Activated CD8-positive, alpha-beta memory T cell treated with anti-CD3 and anti-CD28 coated beads, Interleukin-2, amount 50 U/mL, for 48 hours (primary cell): ENCODE measurements at places on chromosomes 5 and 9.

- no peak for DNase-seq
Observed at GRCh38 chr5:171895081-171895480, 109.5 kb downstream of the SMIM23 start.

- no peak for DNase-seq
Observed at GRCh38 chr9:13140843-13141592, 138.5 kb downstream of the MPDZ start.

DNA sequence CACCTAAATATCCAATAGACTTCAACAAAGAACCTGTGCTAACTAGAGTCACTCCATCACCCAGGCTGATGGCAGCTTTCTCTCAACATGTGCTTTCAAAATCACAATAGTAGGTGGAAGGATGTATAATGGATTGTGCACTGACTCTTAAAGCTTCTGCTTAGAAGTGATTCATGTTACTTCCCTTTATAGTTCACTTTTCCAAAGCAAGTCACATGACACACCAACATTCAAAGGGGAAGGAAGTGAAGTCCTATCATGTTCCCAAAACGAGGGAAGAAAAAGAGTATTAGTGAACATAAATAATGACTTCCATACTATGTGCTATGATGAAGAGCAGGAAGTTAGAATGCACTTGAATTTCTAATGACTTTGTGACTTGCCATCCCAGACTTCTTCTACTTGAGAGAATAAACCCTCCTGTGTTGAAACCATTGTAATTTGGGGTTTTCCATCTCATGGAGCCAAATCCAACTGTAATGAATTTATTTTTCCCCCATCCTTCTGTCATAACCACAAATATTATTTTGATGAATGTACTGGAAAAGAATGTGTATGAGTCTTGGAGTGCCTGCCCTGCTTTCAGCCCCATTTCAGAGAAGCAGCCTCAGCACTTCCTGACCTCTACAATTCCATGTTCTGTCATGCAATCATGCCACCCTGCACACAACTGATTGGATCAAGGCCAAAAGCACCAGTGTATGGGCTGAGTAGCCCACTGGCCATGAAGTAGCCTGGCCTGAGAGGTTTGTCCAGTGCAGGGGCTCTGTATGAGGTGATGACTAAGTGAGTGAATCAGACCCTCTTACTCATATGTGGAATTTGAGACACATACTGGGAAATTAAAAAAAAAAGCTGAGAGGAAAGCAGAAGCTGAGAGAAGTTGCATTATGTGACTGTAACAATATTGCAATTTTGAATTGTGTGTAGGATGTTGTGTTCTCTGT is 525.9 kb upstream of the CLINT1 start:
- no peak for DNase-seq

GRCh38 chr9:81476813-81477490 is 212.4 kb downstream of the TLE1 start:
- DNase-seq = no peak

DNA sequence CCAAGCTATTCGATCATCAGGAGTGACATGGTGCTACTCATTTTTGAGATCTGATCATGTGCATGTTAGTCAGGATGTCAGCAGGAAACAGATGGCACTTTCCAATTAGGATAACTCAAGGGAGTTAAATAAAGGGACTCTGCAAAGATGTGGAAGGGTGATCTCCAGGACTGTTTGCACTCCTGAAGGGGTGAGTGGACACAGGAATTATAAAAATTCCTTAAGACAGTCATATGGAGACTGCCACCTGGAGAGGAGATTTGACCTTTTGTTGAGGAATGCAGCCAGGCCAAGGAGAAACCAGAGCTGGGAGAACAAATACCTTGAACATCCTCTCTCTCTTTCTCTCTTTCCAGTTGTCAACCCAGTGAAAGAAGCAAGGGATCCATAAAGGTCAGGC is 189.1 kb downstream of the GABRG2 start:
- no peak for DNase-seq

GRCh38 chr5:101532430-101532829 is 629.3 kb upstream of the ST8SIA4 start:
- DNase-seq = no peak
